ENCODE measurements at places on chromosomes 7 and 10.
A peak's percentile ranks its signal among the peaks of the same experiment; 100 is the strongest.

DNA sequence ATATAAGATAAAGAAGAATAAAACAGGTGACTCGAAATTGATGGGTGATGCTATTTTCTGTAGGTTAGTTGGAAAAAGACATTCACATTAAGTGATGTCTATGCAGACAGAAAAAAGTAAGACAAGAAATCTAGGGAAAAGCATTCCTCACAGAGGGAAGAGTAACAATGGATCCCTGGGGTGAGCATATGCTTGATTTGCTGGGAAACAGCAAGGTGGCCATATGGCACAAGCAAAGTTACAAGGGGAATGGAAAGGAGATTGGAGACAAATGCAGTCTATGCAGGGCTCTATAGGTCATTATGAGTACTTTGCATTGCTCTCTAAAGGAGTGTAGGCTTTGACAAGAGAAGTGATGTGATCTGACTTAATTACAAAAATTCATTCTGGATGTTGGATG lies 90.9 kb upstream of the ZNF804B start:
- DNase-seq: no peak

GRCh38 chr7:9124320-9124719 lies 690.9 kb downstream of the NXPH1 start:
- DNase-seq: no peak

- no peak for DNase-seq
These were observed 800.5 kb upstream of the KCND2 start for GRCh38 chr7:119472408-119473038.

- DNase-seq: no peak
These were observed 3.7 kb downstream of the RGS10 start for GRCh38 chr10:119538632-119539358.

- DNase-seq: peak; percentile 21
These were observed 41.3 kb upstream of the SRPK2 start for GRCh38 chr7:105429746-105430612.

- DNase-seq: no peak
These were observed 265.6 kb upstream of the NPVF start for GRCh38 chr7:25493805-25494366.

- DNase-seq: peak; percentile 61
These were observed 46.4 kb downstream of the ESYT2 start for GRCh38 chr7:158782761-158783401.

GRCh38 chr7:342681-343216 lies 52.8 kb downstream of the FOXL3 start:
- no peak for DNase-seq

DNA sequence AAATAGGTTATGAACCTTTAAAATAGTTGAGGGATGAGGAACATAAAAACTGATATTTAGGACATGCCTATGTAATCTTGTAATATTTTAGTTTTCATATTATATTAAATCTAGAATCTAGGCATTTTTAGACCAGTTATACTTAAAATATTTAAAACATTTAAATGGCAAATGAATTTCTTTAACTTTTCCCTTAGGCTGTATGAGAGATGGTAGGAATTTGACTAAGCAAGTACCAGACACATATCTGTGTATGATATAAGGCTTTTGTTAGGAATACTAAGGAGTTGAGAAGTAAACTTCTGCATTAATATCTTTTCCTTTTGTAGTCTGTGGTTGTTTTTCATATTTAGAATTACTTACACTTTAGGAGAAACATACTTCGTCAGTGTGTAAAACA lies 25.1 kb downstream of the SEPTIN7 start:
- DNase-seq: no peak

Measured in foreskin fibroblast (primary cell).